ENCODE measurements at places on chromosomes 12 and 14. TPM values are rescaled to one million over a fixed set of nuclear protein-coding genes. Genes with fewer than 3 reads are reported as not detected.

Gene NOVA1
- 11.1 TPM for total RNA-seq

Gene KLRC2
- total RNA-seq, result not detected

Gene DNAH10
- not detected for total RNA-seq

Gene OR6C2
- total RNA-seq, result not detected

Gene BMP4
- 33.1 TPM for total RNA-seq

Gene ANO2
- total RNA-seq, result 20.1 TPM

Gene KRT80
- total RNA-seq, result not detected

Gene TRPV4
- not detected for total RNA-seq

Gene RIN3
- total RNA-seq, result 30.3 TPM

Gene RD3L
- total RNA-seq, result not detected

Gene TMEM132C
- total RNA-seq, result 0.96 TPM

Gene PCED1B
- total RNA-seq, result 1.5 TPM

Gene TARBP2
- total RNA-seq, result 32.9 TPM

Gene KLHL33
- not detected for total RNA-seq

Gene MIPOL1
- total RNA-seq, result 8.6 TPM

Gene TXNRD1
- 67.4 TPM for total RNA-seq

Gene NDUFA9
- total RNA-seq, result 1.5 TPM

Gene FOXG1
- not detected for total RNA-seq

Gene RAD51AP1
- total RNA-seq, result not detected

Gene KRT7
- 153 TPM for total RNA-seq

Gene ERP27
- not detected for total RNA-seq

Gene PLEKHG7
- total RNA-seq, result not detected

Gene PLEKHA5
- total RNA-seq, result 11.8 TPM

Gene PRB4
- not detected for total RNA-seq

Gene C12orf42
- not detected for total RNA-seq

Gene NRL
- not detected for total RNA-seq

Gene CLMN
- total RNA-seq, result 4.7 TPM

Gene OR4E2
- total RNA-seq, result not detected

Gene PNMA1
- total RNA-seq, result 30.2 TPM

Gene SYNE3
- total RNA-seq, result 84.1 TPM
